ENCODE measurements at places on chromosomes 11 and 22. TPM values are rescaled to one million over a fixed set of nuclear protein-coding genes. Genes with fewer than 3 reads are reported as not detected.

GRCh38 chr11:95339086-95339901 is 108.3 kb upstream of the SESN3 start:
- no peak for DNase-seq

TEAD1 gene
- 50.3 TPM for total RNA-seq

GRCh38 chr11:132674151-132674550 is 858.1 kb downstream of the OPCML start:
- no peak for DNase-seq

DNA sequence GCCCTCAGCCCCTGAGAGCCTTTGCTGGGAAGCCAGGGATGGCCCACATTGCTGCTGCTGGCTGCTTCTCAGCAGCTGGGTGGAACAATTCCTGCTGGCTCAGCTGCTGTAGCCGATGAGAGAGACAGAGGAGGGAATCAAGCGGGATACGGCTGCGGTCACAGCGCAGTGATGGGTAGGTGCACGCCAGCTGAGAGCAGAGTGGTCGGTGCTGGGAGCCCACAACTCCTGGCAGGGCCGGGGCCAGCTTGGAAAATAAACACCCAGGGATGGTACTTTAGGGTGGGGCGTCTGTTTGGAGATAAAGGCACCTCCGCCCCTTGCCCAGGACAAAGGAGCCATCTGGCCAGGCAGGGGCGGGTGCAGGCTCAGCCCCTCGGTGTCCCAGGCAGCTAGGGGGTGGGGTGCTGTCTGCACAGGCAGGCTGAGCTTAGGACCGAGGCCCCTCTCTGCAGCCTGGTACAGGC is 480.5 kb downstream of the MIAT start:
- no peak for DNase-seq

GRCh38 chr11:3056296-3057068 is 741 bp downstream of the CARS1 start:
- no peak for DNase-seq

DNA sequence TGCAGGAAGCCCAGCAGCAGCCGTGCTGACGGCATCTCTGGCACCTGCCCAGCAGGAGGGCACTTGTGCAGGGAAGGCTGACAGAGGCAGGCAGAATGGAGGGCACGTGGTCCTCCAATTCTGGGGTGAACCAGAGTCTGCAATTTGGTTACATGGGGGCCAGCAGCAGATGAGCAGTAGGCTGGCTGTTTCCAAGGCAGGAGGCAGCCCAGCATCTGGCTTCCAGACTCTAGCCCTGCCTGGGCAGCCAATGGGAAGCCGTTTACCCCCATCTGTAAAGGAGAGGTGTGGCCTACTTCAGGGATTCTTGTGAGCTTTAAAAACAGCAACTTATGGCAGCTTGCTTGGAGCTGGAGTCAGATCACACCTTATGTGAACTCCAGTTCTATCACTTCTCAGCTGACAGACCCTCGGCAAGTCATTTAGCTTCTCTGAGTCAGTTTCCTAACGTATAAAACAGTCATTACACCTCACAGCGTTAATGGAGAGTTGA is 27.9 kb upstream of the RASL10A start:
- DNase-seq, result no peak

DNA sequence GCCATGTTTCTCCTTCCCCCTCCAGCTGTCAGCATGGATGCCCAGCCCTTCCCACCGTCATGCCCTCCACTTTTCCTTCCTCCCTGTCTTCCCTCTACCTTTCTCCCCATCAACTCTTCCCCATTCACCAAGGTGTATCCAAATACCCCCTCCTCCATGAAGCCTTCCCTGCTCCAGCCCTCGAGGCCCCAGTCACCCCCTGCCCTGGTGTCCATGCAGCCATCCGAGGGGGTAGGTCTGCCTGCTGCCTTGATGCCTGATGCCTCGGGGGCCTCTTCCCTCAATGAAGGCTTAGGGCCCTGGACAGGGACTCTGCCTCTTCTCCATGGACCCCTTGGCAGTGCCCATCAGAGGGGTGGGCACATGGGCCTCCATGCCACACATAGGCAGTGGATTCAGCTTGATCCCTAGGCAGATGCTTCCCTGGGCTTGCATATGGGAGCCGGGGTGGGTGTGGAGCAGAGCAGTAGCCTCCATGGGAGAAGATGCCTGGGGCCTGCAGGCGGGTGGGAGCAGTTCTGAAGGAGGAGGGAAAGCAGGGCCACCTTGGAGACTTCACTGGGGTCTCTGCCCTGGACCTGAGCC is 795.8 kb downstream of the BRD1 start:
- no peak for DNase-seq

MISFA gene
- total RNA-seq, result not detected

CFAP68 gene
- 22.6 TPM for total RNA-seq

DNA sequence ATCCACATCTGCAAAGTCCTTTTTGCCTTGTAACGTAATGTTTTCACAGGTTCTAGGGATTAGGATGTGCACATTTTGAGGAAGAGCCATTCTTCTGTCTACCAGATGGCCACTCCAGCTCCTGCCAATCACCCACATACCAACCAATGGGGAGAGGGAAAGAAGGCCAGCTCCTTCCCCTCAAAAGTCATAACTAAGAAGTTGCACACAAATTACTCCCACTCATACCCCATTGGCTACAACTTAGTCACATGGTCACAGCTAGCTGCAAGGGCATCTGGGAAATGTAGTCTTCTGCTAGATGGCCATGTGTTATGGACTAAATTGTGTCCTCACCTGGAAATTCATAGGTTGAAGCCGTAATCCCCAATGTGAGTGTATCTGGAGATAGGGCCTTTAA is 15.4 kb upstream of the MYOD1 start:
- no peak for DNase-seq

MPEG1 gene
- total RNA-seq, result 3.9 TPM

DNA sequence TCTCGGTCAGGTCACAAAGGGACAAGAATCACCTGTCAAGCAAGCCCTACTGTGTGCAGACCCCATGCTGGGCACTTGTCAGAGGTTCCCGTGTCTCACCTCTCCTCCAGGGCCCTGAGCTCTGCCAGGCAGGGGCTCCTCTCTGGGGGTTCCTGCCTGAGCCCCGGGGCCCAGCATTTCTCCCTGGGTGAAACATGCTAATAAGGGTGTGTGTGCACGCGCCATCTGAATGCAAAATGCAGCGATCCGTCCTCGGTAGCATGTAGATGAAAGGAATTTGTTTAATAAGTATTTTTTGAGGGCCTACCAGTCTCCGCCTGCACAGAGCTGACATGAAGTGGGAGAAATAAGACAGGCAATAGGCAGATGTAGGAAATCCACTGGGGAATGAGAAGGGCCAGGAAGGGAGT is 5.8 kb downstream of the ELFN2 start:
- DNase-seq, result no peak

- no peak for DNase-seq
These were observed 9.2 kb upstream of the SLC5A12 start for GRCh38 chr11:26731084-26731456.

DNA sequence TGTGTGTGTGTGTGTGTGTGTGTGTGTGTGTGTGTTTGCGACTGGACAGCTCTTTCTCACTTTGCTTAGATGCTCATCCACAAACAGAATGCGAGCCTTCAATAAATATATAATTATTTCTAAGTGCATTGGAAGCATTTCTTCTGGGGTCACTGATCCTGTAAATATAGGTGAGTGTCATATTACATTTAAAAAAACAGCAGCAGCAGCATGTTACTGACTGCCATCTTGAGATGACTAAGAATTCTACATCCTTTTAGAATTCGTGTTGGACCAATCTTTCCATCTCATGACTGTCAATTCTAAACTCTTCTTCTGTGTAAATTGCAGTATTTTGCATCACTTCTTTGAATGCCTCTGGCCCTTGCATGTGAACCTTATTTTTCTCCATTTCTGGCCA is 238.0 kb upstream of the DDI1 start:
- no peak for DNase-seq

GRCh38 chr11:2458321-2458720 is 13.5 kb downstream of the KCNQ1 start:
- no peak for DNase-seq
